ENCODE measurements at places on chromosomes 3 and 15.

DNA sequence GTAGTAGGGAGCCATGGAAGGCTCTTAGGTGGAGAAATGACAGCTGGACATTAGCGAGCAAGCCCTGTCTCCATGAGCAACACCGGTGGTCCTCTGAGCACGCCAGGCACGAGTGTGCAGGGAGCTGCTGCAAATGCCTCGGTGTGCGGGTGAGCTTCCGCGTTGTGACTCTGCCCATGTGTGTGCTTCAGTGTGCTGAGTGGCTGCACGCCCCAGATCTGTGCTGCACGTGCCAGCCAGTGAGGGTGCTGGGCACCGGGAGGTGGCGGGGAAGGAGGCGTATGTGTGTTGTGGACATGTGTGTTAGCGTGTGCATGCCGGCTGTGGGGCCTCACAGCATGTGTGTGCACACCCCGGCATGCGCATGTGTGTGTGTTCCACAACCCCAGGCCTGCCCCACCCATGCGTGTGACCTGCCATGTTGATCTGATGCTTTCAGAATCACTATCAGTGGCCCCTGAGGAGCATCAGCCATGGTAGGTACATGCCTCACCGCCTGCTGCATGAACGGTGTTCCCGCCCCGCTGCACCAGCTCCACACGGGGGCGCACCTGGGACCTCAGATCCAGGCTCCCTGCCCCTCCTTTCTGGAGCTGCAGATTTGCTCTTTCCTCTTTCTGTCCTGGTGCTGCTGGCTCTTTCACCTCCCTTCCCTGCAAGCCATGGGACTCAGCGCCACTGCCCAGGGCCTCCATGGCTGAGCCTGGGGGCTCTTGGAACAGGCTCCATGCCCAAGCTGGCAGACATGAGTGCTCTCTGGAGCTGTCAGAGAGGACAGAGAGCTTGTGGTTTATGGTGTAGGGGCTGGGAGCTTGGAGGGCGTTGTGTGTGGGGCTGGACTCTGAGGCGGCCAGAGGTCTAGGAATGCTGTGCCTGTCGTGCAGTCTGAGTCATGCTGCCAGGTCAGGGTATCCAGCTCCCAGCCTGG lies 169.4 kb downstream of the TBC1D2B start:
- no peak overlapping the region for H3K4me3 ChIP-seq
- no peak overlapping the region for H3K27ac ChIP-seq
- no peaks in the 10 kb centered on the region for H3K36me3 ChIP-seq
- no peaks in the 10 kb centered on the region for H3K27me3 ChIP-seq

GRCh38 chr3:129897026-129897425 lies 3.5 kb upstream of the TMCC1 start:
- no peaks in the 10 kb centered on the region for H3K27me3 ChIP-seq
- H3K36me3 ChIP-seq = peaks cover 13% of the 10 kb centered on the region
- H3K27ac ChIP-seq = no peak overlapping the region
- DNase-seq = no peak
- no peak overlapping the region for H3K4me3 ChIP-seq

DNA sequence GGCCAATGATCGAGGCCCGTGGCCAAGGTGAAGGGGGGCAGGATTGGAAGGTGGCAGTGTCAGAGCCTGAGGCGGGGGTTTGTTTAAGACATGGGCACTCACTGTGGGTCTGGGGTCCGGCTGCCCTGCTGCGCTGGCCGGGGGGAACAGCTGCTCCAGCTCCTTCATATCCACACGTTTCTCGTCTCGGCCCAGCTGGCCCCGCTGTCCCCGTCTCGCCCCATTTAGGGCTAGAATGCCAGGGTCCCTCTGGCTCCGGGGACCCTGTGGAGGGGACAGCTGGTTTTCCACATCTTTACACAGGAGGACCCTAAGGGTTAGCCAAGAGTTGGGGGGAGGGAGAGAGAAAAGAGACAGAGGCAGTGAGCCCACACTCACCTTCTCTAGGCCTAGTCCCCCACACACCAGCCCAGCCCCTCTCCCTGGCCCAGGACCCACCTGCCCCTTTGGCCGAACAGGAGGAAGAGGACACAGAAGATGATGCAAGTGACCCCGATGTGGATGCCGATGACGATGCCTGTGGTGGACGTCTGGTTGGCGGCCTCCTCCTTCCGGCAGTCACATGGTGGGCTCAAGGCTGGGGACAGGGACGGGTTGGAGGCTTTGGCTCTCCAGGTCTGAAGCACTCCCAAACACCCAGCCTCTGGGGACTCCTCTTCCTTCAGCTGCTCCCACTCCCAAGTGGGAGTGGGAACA lies 25.0 kb downstream of the RNU5B-1 start:
- H3K4me3 ChIP-seq = no peak overlapping the region
- no peaks in the 10 kb centered on the region for H3K27me3 ChIP-seq
- peaks cover 16% of the 10 kb centered on the region for H3K4me1 ChIP-seq
- H3K27ac ChIP-seq = no peak overlapping the region

- DNase-seq = no peak
- no peaks in the 10 kb centered on the region for H3K36me3 ChIP-seq
- H3K27ac ChIP-seq = no peak overlapping the region
- H3K4me3 ChIP-seq = no peak overlapping the region
Observed at GRCh38 chr3:21484057-21484827, 266.8 kb downstream of the ZNF385D start.

DNA sequence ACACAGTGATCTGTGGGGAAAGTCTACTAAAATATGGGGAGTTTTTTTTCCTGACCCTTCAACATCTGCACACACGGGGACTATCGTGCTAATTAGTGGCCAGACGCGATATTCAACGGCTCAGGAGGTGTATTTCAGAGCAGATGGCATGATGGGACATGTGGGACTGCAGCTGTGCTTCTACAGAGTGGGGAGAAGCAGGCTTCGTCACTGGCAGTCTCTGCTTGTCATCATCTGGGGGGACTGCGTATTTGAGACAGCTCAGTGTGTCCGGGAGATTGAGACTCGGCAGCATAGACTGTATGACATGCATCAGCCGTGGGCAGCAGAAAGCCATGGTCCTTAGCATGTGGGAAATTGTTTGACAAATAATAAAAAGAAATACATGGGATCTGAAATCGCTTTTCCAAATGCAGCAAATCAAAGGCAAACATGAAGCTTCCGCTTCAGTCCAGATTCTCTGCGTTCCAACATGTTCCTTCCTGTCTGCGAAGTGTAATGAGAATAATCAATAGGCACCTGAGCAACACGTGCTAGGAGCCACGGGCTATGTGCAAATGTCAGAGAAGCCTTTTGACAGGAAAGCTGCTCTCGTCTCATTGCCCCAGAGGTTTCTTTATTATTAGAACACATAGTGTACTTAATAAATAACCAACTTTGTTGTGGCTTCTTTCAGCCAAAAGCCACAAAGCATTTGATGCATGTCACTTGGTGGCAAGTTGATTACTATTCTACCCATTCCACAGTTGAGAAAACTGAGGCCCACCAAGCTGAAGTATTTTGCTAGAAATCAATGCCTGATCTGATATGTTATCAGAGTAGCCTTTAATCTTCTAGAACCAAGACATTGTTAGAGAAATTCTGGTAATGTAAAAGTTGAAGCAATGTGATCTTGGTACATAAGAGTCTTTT lies 276.3 kb downstream of the RYR3 start:
- H3K4me3 ChIP-seq = no peak overlapping the region
- no peak overlapping the region for H3K27ac ChIP-seq
- H3K36me3 ChIP-seq = no peaks in the 10 kb centered on the region
- no peaks in the 10 kb centered on the region for H3K4me1 ChIP-seq
- H3K27me3 ChIP-seq = no peaks in the 10 kb centered on the region
